Stimulated activated CD8-positive, alpha-beta memory T cell treated with anti-CD3 and anti-CD28 coated beads, Interleukin-2, amount 100 ng/mL, for 48 hours (primary cell): ENCODE measurements at places on chromosomes 12 and 14.

- no peak for DNase-seq
Observed at GRCh38 chr12:89873745-89874144, 165.1 kb upstream of the ATP2B1 start.

GRCh38 chr14:23076785-23077408 is 18.0 kb downstream of the ACIN1 start:
- no peak for DNase-seq

DNA sequence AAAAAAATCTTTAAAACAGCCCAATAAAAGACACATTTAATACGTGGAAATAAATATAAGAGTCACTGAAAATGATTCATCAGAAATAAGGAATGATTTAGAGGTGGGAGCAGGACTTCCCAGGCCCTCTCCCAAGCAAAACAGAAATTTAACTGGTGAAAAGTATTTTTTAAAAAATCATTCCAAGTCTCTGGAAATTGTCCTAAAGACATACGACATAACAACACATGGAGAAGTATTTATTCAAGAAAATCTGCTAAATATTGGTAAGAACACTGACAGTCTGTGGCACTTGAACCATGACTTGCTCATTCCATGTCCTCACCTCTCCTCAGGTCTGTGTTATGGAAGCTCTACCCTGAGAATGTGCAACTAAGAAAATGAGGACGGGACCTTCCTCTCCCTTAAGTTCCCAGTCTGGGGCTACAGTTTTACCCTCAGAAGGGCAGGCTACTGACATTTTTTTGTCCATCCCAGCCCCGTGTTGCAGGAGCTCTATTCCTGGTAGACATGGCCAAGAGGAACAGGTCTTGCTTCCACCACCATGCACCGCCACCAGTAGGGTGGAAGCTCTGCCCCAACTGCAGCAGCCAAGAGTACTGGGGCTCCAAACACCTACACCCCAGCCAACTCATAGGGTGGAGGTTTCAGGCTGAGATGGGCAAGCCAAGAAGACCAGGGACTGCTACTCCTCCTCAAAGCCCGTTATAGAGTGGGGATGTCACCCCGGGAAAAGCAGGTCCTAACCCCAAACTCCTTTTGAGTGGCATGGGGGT is 193.0 kb downstream of the CRADD start:
- DNase-seq, result no peak

- DNase-seq, result peak; percentile 35
Observed at GRCh38 chr12:100668945-100669536, 95.6 kb downstream of the GAS2L3 start.

GRCh38 chr14:66140213-66140918 is 345.8 kb upstream of the CCDC196 start:
- DNase-seq, result no peak

DNA sequence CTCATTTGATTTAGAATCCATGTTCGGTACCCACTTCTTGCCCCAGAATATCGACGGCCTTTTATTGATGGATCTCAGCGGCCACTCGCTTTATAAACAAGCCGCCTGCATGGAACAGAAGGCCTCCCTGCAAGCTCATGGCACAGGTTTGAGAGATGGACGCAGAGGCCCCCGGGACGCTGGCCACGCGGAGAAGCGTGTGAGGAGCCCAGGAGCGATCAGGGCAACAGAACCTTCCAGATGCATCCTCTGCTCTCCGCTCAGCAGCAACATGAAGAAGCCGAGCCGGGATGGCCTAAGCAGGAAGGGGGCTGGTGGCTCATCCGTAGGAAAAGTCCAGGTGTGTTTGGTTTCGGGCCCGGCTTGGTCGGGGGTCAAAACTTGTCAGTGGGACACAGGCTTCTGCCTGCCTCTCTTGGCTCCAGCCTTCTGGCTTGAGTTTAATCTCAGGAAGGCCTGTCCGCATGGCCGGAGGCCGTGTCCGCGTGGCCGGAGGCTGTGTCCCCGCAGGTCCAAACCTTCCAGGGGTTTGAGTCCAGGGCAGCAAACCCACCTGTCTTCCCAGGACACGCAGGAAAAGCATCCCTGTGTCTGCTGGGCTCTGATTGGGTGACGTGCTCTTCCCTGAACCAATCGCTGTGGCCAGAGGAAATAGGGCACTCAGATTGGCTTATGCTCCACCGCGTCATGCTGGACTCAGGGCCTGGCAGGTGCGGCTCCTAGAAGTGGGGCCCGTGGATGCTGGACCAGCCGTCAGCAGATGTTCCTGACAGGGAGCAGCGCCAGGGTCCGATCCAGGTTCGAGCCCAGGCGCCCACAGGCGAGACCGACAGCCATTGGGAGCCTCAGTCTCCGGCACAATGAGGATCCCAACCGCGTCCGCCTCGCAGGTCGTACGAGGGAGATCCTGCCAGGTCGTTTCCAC is 65.0 kb downstream of the GALNT9 start:
- DNase-seq, result no peak

DNA sequence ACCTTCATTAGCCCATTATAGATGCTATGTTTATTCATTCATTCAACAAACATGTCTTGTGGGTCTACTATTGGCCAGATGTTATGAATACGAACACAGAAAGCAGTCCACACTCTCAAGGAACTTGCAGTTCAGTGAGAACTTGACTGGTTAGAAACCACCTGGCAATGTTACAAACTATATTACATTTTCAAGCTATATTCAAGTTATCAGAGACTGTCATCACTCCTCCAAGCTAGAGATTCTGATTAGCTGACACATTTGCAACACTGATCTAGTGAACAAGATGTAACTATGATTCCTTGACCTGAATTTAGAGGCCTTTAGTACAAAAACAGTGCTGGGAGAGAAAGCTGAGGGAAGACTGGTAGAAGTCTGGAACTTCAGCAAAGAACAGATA is 170.7 kb upstream of the EEA1 start:
- no peak for DNase-seq
